ENCODE measurements at places on chromosomes 6 and 20.
A peak's percentile ranks its signal among the peaks of the same experiment; 100 is the strongest.

DNA sequence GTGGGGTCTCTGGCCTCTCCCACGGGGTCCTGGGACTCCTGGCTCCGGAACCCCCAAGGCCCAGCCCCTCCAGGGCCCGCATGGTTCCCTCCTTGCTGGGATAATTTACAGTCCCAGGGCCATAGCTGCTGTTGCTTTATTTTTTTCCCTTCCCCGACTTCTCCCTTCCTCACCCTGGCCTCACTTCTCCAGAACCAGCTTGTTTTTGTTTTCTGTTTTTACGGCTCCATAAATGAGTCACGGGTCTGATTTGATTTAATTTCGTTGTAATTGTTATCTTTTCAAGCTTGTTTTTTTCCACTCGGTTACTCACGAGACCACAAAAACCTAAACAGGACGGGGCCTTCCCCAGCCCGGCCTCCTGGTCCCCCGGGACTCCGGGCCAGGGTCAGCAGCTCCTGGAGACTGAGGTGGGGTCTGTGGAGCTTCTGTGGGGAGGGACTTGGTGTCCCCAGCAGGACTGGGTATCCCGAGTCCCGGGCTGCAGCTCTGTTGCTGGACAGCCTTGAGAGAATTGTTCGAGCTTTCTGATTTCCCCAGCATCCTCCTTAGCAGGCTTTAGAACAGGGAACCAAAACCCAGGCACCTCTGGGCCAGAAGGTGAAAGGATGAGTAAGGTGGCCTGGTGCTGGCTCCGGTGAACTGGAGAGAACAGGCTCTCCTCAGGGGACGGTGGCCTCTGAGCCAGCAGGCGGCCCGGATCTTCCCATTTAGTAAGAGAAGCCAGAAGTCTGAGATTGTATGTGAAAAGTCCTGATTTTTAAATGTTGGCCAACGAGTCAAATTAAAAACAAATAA is 94.9 kb downstream of the CEBPB start:
- no peak for DNase-seq

- no peak for DNase-seq
Measured at GRCh38 chr6:23016696-23017095, 447.3 kb downstream of the HDGFL1 start.

DNA sequence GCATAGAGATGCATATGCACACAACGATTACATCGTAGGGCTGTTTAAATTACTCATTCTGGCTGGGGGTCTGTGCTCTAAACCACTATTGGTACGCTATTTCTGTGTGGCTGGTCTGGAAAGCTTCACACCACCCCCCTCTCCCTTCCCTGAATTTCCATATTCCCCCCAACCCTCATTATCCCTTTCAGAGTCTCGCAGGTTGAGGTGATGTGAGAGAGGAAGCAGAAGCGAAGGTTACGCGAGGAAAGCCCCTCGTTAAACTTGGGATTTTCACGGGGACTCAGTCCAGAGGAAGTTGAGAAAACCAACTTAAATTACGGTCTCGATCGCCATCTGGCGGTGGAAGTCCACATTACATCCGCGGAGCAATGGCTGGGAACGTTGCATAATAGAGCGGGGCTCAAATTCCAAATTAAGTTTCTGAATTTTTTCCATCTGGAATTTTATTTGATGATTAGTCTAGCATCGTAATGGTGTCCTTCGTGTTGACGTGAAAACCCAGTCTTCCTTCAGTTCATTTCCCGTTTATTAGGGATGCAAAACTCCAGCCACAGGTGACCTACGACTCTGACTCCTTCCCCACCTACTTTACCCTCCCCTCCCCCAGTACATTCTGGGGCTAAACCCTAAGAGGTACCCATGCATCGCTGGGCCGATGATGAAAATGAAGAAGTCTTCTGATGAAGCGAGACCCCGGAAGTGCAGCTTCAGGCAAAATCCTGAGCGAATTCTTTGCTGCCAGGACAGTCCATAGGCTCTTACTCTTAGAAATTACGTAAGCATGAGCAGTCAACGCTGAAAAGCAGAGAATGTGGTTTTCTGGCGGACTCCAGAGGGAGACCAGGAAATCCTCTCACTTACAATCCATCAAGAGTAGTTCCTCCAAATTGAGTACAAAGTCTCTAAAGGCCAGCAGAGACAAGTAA is 19.7 kb downstream of the HLA-DOB start:
- DNase-seq = peak; percentile 79

DNA sequence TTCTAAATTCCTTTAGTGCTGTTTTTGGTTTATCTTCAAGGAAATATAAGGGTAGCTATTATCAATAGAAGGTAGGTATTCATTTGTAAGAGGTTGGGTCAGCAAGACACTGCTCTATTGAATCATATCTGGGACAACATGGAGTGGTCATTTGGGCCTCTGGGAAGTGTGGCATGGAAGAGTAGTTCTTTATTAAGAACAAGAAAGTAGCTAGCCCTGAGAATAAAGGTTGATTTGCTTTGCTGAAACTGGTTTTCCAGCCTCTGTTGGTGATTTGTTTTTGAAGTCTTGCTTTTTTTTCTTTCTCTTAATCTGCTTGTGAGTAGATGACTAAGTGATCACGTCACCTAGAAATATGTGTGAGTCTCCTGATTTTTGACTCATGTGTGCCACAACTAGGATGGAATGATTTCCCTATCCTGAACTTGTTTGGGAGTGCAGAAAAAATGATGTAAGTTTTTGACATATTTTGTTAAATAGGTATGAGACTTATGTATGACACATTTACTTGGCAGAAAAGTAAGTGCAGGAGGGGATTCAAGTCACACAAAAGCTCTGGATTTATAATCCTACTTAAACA is 381.8 kb downstream of the CENPW start:
- DNase-seq = no peak

DNA sequence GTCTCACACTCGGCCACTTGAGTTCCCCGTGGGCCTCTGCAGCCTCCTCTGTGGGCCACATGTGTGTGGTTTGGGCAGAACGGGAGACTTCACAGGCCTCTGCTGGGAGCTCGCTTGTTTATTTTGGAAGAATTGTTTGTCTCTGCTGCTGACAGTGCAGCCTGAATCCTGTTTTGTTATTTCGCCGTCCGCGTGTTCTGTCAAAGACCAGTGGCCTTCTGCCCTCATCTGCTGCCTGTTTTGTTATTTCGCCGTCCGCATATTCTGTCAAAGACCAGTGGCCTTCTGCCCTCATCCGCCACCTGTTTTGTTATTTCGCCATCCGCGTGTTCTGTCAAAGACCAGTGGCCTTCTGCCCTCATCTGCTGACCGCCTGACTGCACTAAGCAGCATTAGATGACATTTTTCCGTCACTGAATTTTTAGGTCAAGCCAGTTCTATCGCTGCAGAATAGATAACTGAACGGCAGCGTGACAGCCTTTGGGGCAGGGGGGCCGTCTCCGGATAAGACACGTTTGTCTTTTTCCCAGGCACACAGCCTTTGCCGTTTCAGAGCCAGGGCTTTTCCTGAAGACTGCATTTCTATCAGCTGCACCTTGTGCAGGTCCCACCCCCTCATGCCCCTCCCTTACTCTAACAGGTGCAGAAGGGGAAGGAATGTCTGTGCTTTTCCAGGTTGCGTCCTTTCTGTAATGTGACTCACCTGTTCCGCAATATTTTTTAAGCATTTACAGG is 158.5 kb upstream of the AFDN start:
- DNase-seq = no peak

GRCh38 chr6:89073840-89074239 is 6.7 kb upstream of the PNRC1 start:
- no peak for DNase-seq

GRCh38 chr6:96022225-96022624 is 6.5 kb downstream of the FUT9 start:
- no peak for DNase-seq
